ENCODE measurements at places on chromosomes 7 and 10.
A peak's percentile ranks its signal among the peaks of the same experiment; 100 is the strongest.

GRCh38 chr7:99944497-99945070 is 15.2 kb upstream of the GJC3 start:
- no peak for DNase-seq

GRCh38 chr7:129975309-129975708 is 22.5 kb upstream of the UBE2H start:
- no peak for DNase-seq

GRCh38 chr10:83937161-83937560 is 202.1 kb upstream of the GHITM start:
- no peak for DNase-seq

DNA sequence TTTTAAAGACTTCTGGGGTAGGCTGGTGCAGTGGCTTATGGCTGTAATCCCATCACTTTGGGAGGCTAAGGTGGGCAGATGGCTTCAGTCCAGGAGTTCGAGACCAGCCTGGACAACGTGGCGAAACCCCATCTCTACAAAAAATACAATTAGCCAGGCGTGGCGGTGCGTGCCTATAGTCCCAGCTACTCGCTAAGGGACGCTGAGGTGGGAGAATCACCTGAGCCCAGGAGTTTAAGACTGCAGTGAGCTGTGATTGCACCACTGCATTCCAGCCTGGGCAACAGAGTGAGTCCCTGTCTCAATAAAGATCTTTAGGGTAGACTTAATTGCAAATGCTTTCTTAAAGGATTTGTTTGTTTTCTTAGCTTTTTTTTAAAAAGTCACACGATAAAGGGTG is 29.3 kb downstream of the PTPN12 start:
- DNase-seq = no peak

- no peak for DNase-seq
These were observed 25.5 kb downstream of the GTF2IRD1 start for GRCh38 chr7:74479066-74479781.

GRCh38 chr7:25967278-25968204 is 184.5 kb upstream of the NFE2L3 start:
- DNase-seq = no peak

GRCh38 chr7:151023232-151023631 is 1.1 kb downstream of the ATG9B start:
- no peak for DNase-seq

GRCh38 chr10:34104829-34105572 is 710.1 kb downstream of the PARD3 start:
- DNase-seq = peak; percentile 16

DNA sequence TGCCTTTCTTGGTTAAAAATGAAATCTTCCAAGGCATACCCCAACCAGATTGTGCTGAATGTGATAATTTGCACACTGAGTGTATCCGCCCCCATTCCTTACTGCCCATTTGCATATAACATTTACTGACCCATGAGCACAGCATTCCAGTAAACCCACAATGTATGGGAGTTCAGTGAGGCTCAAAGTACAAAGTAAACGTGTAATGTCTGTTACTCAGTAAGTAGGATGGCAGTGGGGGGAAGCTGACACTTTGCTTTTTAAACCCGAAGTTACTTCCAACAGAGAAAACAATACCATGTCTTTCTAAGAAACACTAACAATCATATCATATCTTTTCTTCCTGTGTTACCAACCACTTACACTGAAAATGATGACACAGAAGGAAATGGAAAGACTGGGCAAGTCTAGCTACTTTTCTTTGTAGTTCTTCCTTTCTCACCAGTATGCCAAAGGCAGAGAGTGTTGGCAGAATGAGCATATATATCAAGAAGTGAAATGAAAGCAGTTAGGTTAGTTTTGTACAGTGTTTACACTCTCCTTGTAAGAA is 27.1 kb upstream of the SOSTDC1 start:
- peak; percentile 71 for DNase-seq

- no peak for DNase-seq
These were observed 208.7 kb downstream of the VTI1A start for GRCh38 chr10:112655722-112656121.

DNA sequence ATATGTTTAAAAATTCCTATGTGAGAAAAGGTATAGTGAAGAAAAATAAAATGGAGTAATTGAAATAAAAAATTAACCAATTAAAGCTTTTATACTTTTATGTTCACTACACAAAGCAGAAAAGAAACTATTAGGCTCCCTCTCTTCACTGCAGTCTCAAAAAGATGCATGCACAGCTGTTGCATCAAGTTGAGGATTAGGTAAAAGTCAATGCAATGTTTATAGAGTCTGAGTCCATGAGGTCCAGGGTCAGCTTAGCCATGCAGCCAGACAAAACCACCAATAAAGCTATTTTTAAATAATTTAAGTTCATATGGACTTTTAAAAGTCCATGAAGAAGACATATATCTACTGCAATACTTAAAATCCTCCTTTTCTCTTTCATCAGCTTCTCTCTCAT is 31.1 kb upstream of the ING3 start:
- no peak for DNase-seq

DNA sequence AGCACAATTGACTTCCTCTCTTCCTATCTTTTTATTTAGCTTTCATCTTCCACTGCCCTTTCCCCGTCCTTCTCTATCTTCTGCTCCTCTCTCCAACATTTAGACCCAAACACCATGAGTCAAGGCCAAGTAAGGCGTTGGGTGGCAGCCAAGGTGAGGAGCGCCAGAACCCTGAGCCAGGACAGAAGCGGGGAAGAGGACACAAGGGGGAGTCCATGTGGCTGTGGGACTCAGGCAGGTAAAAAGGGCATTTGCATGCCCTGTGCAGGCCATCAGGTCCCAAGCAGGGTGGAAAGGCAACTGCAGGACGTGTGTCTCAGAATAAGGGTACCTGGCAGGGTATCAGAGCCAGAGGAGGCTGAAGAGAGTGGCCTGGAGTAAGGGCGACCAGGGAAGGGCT is 192.4 kb upstream of the PFKP start:
- DNase-seq = no peak

GRCh38 chr7:50349963-50350944 is 45.7 kb downstream of the IKZF1 start:
- DNase-seq = no peak

DNA sequence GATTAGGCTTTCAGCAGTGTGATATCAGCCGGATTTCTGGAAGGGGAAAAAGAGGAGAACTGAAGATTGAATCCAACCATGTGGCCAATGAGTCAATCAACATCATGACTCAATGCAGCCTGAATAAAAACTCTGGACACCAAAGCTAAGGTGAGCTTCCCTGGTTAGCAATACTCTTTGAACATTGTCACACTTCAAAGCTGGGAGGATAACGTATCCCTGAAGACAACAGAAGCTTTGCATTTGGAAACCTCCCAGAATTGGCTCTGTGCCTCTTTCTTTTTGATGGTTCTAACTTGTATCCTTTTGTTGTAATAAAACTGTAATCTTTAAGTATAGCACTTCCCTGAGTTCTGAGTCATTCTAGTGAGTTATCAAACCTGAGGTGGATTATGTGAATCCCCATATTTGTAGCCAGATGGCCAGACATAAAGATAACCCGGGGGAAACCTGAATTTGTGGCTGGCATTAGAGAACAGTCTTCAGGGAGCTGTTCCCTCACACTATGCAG is 284.4 kb downstream of the IPMK start:
- DNase-seq = peak; percentile 30

DNA sequence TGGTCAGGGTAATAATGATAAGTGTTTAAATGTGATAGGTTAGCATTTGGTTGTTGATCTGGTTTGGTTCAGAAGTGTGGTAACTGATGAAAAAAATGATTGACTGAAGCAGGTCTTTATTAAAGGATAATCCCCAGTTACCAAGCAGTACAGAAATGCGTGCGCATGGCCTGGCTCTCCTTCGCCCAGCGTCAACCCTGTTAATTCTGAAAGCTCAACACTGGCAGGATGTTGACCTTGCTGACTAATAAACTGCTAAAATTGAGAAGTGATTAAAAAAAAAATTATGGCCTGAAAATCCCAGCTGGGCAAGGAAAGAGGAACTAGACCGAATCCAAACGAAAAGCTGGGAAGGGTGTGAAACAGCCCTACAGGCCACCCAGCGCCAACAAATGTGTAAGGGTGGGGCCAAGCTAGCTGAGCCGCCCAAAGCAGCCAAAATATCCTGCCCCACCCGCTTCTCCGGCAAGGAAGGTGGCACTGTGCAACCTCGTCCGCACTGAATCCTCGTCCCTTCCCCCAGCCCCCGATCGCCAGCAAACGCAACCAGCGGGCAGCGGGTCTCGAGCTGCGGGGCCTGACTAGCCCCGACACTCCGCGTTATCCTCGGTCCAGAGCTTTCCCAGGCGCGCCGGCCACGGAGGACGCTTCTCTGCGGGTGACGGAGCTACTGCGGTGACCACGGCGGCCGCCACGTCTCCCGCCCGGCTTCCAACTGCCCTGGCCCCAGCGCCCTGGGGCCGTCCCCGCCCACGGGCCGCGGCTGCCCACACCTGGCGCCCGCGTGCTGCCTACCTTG is 561 bp downstream of the SHTN1 start:
- DNase-seq = peak; percentile 8

DNA sequence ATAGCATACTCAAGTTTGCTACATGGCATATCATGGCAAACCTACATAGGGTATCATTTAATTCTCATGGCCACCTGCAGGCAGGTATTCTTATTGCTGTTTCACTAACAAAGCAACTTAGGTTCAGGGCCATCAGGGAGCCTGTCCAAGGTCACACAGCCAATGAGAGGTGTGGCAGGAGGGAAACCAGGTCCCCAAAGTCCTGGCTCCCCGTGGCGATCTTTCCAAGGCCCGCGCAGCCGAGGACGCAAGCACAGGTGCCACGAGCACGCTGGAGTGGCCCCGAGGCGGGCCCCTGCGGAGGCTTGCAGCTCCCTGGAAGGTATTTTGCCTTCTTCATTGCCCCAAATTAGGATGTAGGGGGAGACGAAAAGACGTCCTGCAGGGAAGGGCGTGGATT is 20.8 kb downstream of the PRKAG2 start:
- DNase-seq = no peak

DNA sequence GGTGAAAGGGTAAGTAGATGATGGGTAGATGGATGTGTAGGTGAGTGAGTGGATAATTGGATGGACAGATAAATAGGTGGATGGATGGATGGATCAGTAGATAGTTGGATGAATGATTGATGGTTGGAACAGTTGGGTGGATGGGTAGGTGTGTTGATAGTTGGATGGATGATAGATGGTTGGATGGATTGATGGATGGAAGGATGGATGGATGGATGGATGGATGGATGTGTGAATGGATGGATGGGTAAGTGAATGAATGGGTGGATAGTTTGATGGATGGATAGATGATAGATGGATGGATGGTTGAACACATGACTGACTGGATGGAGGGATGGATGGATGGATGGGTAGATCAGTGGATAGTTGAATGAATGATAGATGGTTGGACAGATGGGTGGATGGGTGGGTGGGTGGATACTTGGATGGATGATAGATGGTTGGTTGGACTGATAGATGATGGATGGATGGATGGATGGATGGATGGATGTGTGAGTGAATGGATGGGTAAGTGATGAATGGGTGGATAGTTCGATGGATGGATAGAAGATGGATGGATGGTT is 37.0 kb downstream of the PDGFA start:
- no peak for DNase-seq
